RPMI7951 (cell line): ENCODE measurements at places on chromosomes 4 and X.

DNA sequence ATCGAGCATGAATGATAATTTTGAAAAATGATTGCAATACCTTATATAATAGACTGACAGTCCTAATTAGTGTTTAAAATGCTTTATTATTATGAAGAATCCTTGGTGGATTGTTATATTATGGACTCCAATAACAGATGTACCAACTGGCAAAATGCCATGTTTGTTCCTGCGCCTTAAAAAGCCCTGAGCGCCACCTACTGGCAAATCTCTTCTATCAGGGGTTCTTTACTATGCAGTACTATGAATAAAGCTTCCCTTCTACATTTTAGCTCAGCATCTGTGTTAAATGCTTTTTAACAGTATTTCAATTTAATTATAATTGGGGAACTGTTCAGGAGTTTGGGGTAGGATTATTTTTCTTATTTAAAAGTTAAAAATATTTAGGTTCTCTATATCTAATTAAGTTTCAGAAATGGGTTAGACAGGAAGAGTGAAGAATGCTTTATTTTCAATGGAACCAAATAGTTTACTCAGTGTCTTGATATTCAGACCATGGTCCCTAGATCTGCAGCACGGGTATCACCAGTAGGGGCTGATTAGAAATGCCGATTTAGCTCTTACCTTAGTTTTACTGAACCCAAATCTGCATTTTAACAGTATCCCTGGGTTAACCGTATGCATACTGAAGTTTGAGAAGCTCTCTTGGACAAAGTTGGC lies 20.0 kb downstream of the CFAP97 start:
- peak; percentile 80 for DNase-seq

DNA sequence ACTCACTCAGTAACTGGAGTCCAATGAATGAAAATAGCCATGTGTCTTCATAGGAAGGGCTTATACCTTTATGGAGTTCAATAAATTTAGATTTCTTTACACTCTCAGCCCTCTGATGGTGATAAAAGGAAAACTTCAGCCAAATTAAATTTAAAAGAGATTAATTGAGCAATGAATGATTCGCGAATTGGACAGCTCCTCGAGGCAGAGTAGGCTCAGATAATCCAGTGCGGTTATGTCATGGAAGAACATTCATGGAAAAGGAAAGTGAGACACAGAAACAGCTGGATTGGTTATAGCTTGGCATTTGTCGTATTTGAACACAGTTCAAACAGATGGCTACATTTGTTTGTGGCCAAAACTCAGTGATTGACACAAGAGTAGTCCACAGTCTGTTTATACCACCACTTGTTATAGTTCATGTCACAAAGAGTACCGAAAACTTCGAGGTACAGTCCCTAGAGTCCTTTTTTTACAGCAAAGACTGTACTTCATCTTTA lies 54.6 kb upstream of the TACR3 start:
- no peak for DNase-seq

GRCh38 chr4:8090744-8091301 lies 67.8 kb downstream of the ABLIM2 start:
- no peak for DNase-seq

GRCh38 chr4:10403633-10404445 lies 53.4 kb downstream of the ZNF518B start:
- peak; percentile 33 for DNase-seq

- no peak for DNase-seq
Observed at GRCh38 chrX:49082271-49082871, 2.7 kb upstream of the WDR45 start.

- DNase-seq = no peak
Observed at GRCh38 chrX:15512401-15512965, 11.9 kb downstream of the BMX start.

DNA sequence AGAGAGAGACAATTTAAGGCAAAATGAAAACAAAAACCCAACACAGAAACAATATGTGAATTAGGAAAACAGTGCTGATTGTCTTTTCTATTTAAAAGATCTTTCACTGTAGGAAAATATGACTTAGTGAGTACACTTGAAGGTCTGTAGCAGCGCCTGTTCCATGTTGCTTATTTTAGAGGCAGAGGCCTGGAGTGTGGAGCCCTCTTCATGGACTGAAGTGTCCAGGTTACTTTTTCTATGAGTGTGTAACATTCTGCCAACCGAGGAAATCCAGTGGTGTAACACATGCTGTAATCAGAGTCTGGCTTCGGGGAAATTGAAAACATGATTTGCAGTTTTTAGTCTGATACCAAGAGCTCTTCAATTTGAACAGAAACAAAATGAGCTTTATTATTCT lies 64.0 kb upstream of the GPRIN3 start:
- DNase-seq = no peak

- no peak for DNase-seq
Observed at GRCh38 chrX:70478526-70479245, 34.1 kb downstream of the DLG3 start.

GRCh38 chr4:159455675-159456237 lies 352.9 kb downstream of the RAPGEF2 start:
- DNase-seq = peak; percentile 49
